ENCODE measurements at places on chromosomes 3 and 15.

DNA sequence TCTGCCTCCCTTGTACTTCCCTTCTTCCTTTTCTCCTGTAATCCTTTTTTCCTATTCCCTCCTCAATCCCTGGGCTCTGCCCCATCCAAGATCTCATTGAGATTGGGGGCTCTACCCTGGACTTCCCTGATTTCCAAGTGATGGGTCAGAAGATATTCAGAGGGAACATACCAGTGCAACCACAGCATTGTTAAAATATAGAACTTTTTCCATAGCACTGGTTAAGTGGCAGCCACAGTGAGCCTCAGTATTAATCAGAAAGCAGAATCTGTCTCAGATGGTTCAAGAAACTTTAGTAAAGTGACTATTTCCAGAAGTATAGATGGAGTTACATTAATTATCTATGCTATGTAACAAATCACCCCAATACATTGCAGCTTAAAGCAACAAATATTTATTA, 18.7 kb upstream of the SCN10A start:
- no peak for DNase-seq

DNA sequence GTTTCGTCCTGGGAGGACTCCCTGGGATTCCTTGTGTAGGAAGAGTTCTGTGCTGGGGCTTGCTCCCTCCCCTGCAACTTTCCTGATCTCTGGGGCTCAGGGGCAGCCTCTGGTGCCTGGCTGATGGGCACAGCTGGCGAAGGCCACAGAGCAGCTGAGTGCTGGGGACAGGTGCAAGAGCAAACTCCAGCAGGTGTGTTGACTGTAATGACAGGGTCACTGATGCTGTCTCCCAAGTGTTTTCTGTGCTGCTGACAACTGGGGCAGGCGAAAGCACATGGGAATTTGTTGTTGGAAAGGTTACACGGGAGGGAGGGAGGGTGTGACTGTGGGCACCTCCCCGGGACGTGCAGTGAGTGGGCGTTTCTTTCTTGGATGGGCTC, 21.6 kb downstream of the CPN2 start:
- DNase-seq, result no peak

DNA sequence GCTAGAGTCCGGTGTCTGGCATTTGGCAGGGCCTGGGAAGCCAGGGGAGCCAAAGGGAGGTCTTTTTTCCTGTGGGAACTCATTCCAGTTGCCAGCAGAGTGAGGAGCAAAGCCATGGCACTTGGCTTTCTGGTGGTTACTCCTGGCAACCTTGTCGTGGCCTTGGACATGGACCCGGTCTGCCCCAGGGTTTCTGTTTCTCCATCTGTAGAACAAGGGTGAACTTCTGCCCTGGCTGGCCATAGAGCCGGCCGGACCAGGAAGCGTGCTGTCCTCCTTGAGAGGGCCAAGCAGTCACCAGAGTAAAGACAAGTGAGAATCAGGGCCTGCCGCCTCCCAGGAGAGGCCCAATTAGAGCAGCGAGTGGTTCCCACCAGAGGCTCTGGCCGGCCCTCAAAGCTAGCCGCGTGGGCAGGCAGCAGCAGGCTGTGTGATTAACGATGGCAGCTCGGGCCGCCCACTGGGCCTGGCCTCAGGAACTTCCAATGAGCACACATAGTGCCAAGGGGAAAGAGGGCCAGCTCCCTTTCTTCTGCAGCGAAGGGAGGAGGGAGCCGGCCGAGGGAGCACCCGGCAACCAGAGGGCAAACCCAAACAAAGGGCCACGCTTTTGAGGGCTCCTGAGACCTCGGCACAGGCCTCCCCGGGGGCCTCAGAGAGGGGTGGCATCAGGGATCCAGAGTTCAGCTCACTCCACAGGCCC, 29.1 kb upstream of the ELP6 start:
- no peak for DNase-seq

DNA sequence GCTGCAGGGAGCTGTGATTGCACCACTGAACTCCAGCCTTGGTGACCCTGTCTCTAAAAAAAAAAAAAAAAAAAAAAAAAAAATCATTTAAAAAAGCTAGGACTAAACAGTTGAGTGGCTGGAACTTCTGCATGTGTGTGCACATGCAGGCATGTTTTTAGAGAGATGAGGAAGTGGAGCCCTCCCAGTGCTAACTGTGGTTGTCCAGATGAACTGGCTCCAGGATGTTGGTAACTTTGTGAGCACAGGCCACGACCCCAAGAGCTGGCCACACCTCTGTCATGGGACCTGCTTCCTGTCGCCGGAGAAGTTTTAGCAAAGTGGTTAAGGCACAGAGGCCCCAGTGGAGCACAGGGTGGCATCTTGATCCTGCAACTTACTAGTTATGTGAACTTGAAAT, 27.0 kb downstream of the CHCHD6 start:
- no peak for DNase-seq

DNA sequence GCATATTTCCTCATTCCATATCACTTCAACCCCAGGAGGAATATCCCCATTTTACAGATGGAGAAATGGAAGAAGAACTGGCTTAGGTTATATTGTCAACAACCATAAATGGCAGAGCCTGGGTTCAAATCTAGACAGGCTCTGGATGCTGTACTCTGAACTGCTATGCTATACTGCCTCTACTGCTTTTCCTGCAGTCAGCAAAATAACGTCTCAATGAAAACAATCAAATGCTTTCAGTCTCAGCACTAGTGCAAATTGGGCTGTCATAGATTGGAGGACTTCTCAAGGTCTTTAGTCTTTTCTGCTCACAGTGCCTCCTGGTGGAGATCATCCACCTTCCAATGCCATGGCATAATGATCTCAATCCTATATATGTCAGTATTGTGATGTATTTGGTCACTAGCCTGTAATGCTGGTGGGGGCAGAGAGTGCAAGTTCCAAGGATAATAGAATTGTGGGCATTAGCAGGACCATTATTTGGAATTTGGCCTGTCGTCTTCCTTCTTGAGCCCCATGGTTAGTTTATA, 285.0 kb downstream of the CLSTN2 start:
- DNase-seq, result no peak
